Stimulated activated CD8-positive, alpha-beta memory T cell treated with anti-CD3 and anti-CD28 coated beads, Interleukin-4, amount 100 ng/mL, for 1 hour (primary cell): ENCODE measurements at places on chromosomes 6 and 20.

DNA sequence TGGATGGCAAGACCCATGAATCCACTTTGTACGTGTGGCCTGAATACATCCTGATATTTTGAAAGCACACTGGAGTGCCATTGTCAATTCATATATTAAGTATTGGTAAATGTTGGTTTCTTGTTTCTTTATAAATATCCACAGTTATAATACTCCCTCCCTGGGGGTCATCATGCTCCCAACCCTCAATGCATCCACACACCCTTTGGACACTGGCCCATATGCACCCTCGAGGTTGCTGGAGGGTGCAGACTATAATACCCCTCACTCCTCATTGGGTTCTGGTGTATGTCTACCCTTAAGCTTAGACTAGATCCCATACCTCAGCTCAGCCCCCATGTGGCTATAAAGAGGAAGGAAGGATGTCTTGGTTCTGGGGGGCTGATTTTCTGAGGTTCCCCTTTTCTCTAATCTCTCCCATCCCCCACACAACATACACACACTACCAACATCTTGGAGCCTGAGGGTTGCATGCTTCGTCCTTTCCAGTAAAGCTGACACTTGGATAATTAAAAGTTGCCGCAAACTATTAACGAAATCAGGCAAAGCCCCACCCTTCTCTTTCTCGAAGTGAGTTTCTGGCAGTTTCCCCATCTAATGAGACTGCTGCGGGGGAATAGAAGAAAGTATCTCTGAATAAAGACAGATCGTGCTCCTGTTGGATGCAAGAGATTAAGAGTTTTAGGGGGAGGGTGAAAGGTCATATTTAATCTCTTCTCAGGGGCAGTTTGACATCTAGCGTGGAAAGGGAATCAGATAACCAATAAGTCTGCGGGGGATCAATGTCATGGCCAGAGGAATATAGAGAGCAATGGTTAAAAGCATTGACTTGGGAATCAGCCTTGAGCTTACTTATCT lies 7.4 kb downstream of the PIM1 start:
- no peak for DNase-seq

- no peak for DNase-seq
Observed at GRCh38 chr6:15462717-15463525, 199.9 kb downstream of the DTNBP1 start.

DNA sequence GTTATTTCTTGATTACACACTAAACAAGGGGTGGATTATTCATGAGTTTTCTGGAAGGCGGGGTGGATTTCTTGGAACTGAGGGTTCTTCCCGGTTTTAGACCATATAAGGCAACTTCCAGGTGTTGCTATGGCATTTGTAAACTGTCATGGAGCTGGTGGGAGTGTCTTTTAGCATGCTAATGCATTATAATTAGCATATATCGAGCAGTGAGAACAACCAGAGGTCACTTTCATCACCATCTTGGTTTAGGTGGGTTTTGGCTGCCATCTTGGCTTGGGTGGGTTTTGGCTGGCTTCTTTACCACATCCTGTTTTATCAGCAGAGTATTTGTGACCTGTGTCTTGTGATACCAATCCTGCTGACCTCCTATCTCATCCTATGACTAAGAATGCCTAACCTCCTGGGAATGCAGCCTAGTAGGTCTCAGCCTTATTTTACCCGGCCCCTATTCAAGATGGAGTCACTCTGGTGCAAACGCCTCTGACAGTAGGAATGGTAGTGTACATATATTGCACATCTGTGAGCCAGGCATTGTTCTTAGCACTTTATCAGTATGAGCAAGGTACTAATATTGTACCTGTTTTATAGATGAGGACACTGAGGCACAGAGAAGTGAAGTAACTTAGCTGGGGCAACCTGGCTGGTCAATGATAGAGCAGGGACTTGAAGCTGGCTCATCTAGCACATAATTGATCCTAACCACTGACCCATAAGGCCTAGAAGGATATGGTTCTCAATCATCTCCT lies 203.7 kb downstream of the NFATC2 start:
- no peak for DNase-seq

DNA sequence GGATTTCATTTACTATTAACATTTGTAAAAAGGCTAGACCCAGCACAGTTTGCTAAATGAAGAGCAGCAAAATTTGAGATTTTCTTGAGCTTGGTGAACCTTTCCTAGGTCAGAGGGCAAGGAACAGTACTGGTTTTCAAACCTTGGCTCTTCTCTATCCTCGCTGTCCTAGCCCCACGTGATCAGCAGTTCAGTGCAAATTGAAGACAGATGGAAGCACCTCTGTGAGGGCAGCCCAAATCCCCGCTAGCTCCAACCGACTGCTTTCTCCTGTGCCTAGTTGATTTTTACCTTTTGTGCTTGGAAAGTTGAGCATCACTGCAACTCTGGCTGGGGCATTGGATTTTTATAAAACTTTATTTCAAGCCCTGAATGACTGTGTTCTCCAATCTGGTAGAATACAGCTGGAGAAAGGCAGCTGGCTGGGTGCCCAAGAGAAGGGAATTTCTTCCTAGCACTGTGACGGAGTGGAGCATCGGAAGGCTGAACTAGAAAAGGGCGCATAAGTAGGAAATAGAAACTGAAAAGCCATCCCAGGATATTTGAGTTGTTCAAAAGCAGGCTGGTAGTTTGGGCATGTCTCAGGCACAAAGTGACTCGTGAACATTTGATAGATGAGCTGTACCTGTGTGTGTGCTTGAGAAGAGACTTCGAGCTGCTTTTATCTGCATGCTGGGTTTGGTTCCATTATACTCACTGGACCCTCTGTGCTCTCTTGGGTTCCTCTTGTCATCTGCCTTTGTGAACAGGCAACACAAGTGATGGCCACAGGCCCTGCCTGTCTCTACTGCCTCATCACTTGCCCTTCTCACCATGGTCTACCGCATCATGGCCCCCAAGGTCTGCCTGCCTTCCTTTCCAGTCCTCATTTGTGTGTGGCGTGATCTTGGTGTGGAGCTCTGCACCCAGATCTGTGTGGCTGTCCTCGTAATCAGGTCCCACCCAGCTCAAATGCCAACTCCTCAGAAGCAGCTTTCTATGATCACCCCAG lies 2.3 kb downstream of the RNF114 start:
- no peak for DNase-seq

- DNase-seq = no peak
Observed at GRCh38 chr6:111938710-111939109, 65.5 kb upstream of the FYN start.

- DNase-seq = no peak
Observed at GRCh38 chr6:117384659-117385058, 41.1 kb downstream of the ROS1 start.

GRCh38 chr6:18350712-18351111 lies 36.4 kb upstream of the RNF144B start:
- DNase-seq = no peak

GRCh38 chr6:21437581-21437980 lies 156.0 kb upstream of the SOX4 start:
- no peak for DNase-seq

DNA sequence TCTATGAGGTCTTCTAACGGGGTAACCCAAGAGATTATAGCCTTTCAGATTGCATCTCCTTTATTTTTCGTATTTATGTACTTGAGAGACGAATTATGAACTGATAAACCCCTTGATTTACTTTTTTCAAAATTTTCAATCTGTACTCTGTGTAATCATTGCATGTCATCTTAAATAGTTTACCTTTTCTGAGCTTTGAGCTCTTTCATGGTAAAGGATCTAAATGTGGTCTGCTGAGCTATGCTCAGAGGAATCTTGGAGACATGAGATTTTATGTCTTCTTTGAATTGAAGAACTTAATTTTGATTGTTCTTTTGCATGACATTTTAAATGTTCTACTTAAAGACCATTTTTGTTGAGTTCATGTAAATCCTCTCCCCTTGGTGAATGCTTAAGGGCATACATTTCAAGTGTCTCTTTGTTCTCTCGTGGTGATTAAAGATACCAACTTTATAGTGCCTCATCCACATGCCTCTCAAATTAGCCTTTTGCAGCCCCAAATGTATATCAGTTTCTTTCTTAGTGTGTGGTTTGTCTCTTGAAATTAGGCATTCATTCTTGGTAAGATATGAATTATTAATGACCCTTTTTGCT lies 116.3 kb upstream of the SCGN start:
- no peak for DNase-seq

DNA sequence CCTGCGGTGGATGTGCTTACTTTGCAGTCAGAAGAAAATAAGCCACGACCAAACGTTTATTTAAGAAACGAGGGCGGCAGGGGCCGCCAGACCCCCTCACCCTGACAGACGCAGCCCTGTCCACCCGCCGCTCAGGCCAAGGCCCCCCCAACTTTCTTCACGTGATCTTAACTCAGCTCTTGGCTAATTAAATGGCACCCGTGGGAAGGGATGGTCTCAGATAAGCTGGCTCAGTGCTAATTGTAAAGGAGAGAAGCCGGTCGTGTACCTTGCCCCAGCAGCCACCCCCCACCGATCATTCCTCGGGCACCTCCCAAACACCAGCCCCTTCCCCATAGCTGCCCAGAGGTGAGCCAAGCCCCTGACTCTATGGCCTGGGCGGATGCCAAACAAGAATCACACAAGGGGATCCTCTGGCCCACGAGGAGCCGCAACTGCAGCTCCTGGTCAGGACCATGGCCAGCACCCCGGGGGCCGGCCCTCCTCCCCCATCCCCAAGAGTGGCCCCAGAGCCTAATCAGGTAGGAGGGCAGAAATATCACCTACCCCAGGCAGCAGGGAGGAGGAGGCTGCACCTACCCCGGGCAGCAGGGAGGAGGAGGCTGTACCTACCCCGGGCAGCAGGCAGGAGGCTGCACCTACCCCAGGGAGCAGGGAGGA lies 11.2 kb downstream of the KCNQ2 start:
- DNase-seq = no peak

DNA sequence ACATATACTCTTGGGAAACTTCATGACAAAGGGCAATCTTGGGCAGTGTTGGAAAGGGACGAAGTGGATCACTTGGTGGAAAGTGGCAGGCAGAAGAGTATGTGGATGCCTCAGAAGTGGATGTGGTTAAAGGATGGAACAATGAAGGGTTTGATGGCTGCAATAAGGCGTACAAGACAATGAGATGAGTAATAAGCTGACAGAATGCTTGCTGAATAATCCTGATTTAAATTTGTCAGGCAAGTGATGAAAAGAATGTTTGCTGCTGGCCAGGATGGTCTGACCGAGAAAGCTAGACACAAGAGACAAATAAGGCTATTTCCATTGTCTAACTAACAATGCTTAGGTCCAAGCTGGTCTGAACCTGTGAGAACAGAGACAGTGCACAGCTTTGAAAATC lies 61.6 kb upstream of the CEP85L start:
- DNase-seq = no peak

GRCh38 chr6:35049900-35050756 lies 91.0 kb downstream of the TCP11 start:
- DNase-seq = no peak

DNA sequence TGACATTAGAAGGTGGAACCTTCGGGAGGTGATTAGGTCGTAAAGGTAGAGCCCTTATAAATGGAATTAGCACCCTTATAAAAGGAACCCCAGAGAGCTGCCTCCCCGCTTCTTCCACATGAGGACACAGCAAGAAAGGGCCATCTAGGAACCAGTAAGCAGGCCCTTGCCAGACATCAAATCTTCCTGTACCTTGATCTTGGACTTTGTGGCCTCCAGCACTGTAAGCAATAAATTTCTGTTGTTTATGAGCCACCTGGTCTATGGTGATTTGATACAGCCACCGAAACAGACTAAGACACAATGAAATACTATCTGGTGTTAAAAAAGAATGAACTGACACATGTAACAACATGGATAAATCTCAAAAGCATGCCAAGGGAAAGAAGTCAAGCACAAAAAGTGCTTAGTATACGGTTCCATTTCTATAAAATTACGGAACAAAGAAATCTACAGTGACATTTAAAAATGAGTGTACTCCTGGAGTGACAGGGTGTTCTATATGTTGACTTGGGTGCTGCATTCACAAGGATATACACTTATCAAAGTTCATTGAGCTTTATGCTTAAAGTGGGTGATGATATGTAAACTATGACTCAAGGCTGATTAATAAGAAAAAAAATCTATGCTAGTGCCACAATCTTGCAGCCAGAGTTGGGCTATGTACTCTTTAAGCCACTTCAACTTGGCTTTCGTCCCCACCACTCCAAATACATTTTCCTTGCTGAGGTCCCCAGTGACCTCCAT lies 18.4 kb downstream of the SERPINB1 start:
- no peak for DNase-seq

DNA sequence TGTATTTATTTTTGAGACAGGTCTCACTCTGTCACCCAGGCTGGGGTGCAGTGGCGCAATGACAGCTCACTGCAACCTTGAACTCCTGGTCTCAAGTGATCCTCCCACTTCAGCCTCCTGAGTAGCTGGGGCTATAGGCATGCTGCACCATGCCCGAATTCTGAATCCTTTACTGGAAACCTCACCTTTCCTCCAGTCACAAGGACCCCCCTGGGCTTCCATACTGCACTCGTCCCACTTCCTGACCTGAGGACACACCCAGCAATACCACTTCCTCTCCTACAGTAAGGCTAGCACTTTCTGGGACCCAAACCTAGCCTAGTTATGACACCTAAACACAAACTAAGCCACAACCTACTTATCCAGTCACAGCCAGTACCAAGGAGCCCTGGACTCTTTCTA lies 68.2 kb downstream of the FAM217A start:
- DNase-seq = no peak

DNA sequence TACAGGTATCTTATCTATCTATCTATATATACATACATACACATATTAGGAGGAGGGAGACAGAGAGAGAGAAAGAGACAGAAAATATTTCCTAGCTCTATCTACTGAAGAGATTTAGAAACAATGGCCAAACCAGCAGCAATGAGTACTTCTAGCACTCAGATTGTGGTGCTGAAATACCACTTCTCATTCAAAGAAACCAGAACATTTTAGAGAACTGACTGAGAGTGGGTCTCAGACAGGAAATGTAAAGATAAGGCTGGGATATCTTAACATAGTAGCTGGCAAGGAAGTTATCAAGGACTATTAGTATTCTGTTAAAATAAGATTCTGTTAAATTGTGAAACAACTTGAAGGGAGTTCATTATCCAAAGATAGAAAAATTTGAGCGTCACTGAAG lies 57.0 kb downstream of the DNAAF9 start:
- DNase-seq = no peak

DNA sequence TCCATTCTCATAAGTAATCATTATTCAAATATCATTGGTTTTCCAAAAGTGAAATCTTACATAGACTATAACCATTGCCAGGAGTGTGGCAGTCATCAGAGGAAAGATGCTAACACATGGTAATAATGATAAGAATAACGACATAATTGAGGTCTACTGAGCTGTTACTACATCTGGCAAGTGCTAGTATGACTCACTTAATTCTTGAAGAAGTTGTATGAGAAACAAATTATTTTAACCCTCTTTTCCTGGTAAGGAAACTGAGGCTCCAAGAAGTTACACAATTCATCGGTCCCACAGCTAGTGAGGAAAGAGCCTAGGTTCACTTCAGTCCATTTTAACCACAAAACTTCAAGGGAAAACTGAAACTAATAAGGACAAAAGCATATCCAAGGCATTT lies 335.6 kb upstream of the BTBD3 start:
- no peak for DNase-seq

GRCh38 chr20:19310541-19310940 lies 98.1 kb downstream of the SLC24A3 start:
- DNase-seq = no peak

GRCh38 chr6:94341173-94341572 lies 921.8 kb upstream of the EPHA7 start:
- no peak for DNase-seq

- DNase-seq = no peak
Observed at GRCh38 chr20:9068841-9069663, at the start of gene PLCB4. TSS of gene PLCB4 (plus strand) at chr20:9069087. CDS start at chr20:9307815, 238,728 bp downstream.
